ENCODE measurements at places on chromosomes 2 and 18. TPM values are rescaled to one million over a fixed set of nuclear protein-coding genes. Genes with fewer than 3 reads are reported as not detected.

The CAPN14 gene
- not detected for total RNA-seq

The DNAJB2 gene
- 87.6 TPM for total RNA-seq

DNA sequence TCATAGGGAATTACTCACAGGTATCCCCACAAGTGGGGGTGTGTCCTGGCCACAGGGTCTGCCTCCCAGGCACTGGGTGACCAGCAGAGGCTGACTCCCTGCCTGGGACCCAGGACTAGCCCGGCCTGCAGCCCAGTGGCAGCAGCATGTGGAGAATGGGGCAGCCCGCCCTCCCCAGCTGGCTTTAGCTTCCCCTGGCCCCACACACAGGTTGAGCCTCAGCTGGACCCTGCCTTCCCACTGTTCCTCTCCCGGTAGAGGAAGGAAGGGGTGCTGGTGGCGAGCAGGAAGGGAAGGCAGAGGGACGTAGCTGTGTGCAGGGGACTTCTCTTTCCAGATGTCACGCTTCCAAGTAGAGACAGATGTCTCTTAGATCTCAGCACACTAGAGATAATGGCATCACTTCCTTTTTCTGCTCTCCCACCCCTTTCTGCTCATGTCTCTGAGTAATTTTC is 51.4 kb downstream of the EMILIN2 start:
- H3K36me3 ChIP-seq, result no peaks in the 10 kb centered on the region
- H3K27me3 ChIP-seq, result no peaks in the 10 kb centered on the region
- H3K27ac ChIP-seq, result no peak overlapping the region

DNA sequence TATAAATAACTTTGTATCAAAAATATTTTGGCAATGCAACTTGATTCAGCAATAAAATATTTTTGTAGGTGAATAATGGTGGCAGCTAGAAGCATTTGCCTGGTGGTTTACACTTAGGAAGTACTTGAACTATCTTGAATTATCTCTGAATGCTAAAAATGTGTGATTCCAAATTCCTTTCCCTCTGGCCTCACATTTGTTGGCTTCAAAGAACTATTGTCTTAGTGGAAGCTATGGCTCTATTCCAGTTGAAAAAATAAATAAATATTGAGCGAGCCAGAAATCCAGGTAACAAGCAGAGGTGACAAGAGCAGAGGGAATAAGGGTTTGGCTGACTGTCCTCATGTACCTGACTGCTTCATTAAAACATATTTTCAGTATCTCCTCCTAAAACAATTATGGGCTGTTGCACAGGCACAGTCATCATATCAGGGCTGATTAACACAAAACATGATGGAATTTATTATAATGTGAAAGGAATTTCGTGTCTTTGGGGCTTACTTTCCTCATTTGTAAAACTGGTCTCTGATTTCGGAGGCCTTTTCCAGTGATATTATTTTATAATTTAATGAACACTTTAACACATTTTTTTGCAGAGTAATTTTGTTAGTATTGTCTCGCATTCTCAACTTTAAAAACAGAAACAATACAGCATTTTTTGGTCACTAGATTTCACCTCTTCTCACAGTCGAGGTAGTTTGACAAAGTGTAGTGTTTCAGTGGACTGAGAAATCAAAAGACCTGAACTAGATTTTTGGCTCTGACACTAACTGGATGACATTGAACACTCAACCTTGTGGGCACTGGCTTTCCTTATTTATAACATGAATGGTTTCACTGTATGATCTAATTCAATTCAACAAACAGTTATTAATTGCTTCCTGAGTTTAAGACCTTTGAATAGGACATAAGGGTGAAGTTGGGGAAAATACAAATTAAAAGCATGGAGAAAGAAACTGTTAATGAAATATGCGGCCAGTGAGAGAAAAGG is 7.8 kb upstream of the CAVIN2 start:
- H3K36me3 ChIP-seq, result no peaks in the 10 kb centered on the region
- no peak overlapping the region for H3K4me3 ChIP-seq
- peaks cover 25% of the 10 kb centered on the region for H3K4me1 ChIP-seq
- H3K27ac ChIP-seq, result peak overlapping the region; percentile 66

GRCh38 chr2:177886824-177887223 is 185.8 kb downstream of the PDE11A start:
- H3K4me1 ChIP-seq, result peaks cover 7% of the 10 kb centered on the region
- no peak for DNase-seq
- no peak overlapping the region for H3K27ac ChIP-seq
- no peak overlapping the region for H3K4me3 ChIP-seq
- H3K27me3 ChIP-seq, result no peaks in the 10 kb centered on the region

DNA sequence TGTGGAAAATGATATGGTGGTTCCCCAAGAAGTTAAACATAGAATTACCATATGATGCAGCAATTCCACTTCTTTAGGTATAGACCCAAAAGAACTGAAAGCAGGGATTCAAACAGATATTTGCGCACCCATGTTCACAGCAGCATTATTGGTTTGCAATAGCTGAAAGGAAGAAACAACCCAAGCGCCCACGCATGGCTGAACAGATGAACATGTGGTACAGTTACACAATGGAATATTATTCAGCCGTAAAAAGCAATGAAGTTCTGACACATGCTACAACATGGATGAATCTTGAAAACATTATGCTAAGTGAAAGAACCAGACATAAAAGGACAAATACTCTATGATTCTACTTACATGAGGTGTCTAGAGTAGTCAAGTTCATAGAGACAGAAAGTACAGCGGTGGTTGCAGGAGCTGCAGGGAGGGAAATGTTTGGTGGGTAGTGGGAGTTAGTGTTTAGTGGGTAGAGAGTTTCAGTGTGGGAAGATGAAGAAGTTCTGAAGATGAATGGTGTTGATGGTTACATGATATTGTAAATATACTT is 26.7 kb upstream of the ASPRV1 start:
- H3K36me3 ChIP-seq, result no peaks in the 10 kb centered on the region
- no peaks in the 10 kb centered on the region for H3K4me1 ChIP-seq
- DNase-seq, result no peak
- no peak overlapping the region for H3K27ac ChIP-seq
- no peak overlapping the region for H3K4me3 ChIP-seq
- H3K27me3 ChIP-seq, result no peaks in the 10 kb centered on the region

DNA sequence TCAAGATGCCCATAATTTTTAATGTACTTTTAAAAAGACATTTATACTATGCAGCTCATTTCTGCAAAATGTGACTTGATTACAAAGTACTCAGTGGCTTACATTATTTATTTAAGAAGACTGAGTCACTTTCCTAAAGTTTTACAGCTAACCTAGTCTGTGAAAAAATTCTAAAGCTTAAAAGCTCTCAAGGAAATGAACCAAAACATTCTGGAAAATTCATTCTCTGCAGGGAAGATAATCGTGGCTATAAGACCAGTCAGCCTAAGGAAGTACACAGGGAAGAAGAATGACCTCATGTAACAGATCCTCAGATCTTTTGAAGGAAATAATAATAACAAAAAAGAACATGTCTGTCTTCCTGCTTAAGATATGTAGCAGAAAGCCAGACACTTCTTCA is 232.1 kb upstream of the STK17B start:
- no peak overlapping the region for H3K4me3 ChIP-seq
- H3K27ac ChIP-seq, result peak overlapping the region; percentile 35
- no peak for DNase-seq
- no peaks in the 10 kb centered on the region for H3K27me3 ChIP-seq
- peaks cover 45% of the 10 kb centered on the region for H3K4me1 ChIP-seq

DNA sequence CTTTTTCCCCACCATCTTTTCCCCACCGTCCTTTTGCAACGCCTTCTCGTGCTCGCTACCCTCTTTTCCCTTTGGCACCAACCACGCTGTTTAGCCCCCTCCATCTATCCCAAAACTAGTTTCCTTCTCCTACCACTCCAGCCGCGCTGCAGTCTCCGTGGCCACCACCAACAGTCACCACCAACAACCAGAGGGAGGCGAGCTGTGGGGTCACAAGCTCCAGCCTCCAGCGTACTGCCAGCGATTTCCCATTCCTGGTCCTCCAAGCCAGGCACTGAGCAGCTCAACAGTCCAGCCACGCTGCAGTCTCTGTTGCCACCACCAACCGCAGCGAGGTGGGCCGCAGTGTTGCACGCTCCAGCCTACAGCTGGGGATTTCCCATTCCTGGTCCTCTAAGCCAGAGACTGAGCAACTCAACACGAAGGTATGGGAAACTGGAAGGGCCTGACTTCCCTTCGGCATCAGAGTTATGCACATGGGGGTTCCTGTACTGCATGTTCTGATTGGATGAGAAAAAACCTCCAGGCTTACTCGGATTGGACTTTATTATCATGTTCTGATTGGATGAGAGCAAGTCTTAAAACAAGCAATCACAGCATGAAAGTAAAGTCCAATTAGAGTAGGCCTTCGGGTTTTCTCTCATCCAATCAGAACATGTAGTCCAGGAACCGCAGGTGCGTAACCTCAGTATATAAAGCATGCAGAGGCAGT is 42.3 kb upstream of the IMP4 start:
- DNase-seq, result no peak
- peaks cover 12% of the 10 kb centered on the region for H3K27me3 ChIP-seq
- H3K4me1 ChIP-seq, result no peaks in the 10 kb centered on the region
- no peaks in the 10 kb centered on the region for H3K36me3 ChIP-seq

DNA sequence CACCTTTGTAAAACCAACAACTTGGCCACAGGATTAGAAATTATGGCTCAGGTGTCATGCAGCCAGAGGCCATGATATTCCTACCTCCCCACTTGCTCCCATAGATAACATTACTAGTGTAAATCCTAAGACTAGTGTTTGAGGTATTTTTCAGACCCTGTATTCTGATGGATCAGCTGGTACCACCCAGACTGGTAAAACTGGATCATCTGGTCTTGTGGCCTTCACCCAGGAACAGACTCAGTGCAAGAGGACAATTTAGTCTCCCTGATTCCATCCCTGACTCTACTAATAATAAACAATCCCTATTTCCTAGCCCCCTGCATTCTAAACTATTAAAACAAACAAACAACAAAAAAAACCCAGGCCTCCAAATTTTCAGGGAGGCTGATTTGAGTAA is 121.0 kb downstream of the ALPK2 start:
- no peaks in the 10 kb centered on the region for H3K4me1 ChIP-seq
- H3K36me3 ChIP-seq, result no peaks in the 10 kb centered on the region
- no peak for DNase-seq
- no peak overlapping the region for H3K4me3 ChIP-seq
- H3K27me3 ChIP-seq, result no peaks in the 10 kb centered on the region
- no peak overlapping the region for H3K27ac ChIP-seq

- no peaks in the 10 kb centered on the region for H3K4me1 ChIP-seq
- no peaks in the 10 kb centered on the region for H3K27me3 ChIP-seq
- no peaks in the 10 kb centered on the region for H3K36me3 ChIP-seq
- no peak overlapping the region for H3K27ac ChIP-seq
- no peak overlapping the region for H3K4me3 ChIP-seq
These were observed 21.8 kb downstream of the ATG4B start for GRCh38 chr2:241659150-241659739.

Data from heart right ventricle (tissue), 16 donors.